ENCODE measurements at places on chromosomes 1 and 21. TPM values are rescaled to one million over a fixed set of nuclear protein-coding genes. Genes with fewer than 3 reads are reported as not detected.

DNA sequence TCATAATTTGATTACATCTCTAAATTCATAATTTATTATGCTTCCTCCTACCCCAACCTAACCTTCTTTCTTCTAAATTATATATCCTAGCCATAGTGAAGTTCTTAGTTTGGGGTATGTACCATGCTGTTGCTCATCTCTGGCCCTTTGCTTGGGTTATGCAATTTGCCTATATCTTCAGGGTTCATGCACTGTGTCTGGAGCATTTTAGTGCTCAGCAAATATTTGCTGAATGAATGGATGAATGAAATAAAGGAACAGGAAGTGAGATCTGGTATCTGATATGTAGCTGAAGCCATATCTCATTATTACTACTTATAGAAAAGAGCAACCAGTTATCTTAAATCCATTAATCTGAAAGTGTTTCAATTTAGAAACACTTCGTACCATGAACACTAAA, 137.6 kb downstream of the GPATCH2 start:
- no peak for DNase-seq

PER3 gene
- polyA plus RNA-seq: 10.7 TPM

GRCh38 chr1:203526130-203526529, 32.2 kb downstream of the OPTC start:
- DNase-seq: no peak

LRRC38 gene
- 31.8 TPM for polyA plus RNA-seq

DNA sequence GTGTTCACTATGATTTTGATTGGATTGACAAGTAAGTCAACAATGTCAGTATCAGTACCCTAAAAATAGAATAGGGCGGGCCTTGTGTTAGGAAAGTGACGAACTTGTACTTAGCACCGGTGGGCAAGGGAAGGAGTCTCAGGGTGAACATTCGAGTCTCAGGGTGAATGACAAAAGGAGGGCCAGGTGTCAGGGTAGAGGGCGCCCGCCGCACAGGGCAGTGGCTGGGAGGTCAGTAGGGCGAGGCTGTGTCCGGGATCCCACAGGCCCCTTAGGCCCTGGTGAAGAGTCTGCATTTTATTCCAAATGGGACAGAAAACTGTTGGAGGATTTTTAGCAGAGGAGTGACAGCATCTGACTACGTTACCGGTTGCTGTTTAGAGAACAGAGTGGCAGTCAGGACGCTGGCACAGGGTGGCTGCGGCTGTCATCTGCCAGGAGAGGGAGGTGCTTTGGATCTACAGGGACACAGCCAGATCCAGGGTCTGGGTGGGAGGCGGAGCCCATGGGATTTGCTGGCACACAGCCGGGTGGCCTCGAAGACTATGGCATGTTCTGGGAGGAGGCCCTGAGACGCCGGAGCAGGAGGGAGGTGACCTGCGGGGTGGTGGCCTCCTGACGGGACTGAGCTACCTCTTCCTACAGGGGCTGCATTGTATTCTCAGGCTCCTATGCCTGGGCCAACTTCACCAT, 11.0 kb downstream of the AGTRAP start:
- DNase-seq: no peak

GRCh38 chr1:9840176-9840575, 16.4 kb upstream of the CLSTN1 start:
- DNase-seq: no peak

DNA sequence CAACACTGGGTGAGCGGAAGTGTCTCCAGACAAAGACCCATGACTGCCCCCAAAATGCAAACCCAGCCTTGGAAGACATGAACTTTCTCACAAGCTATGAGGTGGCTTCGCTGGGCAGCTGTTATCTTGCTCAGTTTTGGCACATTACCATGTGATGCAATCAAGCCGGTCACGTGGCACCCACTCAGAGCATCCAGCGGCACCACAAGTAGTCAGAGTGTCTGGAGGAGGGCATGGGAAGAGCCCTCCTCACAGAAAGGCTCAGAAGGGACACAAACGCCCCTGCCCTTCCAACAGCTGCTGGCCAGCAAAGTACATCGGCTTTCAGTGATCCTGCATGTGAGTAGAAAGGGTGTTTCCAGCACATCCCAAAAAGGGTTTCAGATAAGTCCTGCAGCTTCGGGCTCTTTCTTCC, 145.5 kb upstream of the IRF2BP2 start:
- DNase-seq: no peak

DNA sequence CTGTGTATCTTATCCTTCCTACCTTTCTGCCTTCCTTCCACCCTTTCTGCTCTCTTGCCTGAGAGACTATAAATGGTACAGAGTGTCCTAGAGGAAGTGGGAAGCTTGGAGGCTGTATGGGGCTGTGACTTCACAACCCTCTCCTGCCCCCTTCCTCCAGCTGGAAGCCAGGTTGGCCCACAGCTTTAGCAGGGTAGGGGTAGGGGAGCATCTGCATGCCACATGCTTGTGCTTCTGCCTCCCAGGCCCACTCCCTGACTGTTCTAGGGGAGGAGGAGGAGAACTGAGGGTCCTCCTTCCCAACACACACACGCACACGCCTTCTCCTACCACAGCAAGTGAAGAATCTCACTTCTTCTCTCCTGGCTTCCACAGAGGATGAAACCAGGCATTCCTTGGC, 3.9 kb upstream of the SLC27A3 start:
- no peak for DNase-seq

- no peak for DNase-seq
These were observed 22.8 kb upstream of the ABCA4 start for GRCh38 chr1:94143809-94144176.

DNA sequence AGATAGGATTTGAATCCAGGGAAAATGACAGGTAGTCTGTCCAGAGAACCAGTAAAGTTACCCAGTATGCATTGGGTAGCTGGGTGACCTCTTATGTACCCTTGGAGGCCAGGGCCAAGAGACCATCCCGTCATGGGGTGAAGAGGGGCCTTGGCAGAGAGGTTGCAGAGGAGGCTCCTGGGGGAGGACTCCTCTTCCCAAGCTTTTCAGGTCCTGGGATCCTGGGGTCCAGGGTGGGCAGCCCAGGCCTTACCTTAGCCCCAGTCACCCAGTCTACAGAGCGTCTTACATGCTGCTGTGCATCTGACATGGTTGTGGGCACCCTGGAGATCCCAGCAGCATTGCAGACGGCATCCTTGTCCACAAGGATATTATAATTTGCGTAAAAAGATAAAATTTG, 14.0 kb downstream of the PMF1 start:
- DNase-seq: no peak

DNA sequence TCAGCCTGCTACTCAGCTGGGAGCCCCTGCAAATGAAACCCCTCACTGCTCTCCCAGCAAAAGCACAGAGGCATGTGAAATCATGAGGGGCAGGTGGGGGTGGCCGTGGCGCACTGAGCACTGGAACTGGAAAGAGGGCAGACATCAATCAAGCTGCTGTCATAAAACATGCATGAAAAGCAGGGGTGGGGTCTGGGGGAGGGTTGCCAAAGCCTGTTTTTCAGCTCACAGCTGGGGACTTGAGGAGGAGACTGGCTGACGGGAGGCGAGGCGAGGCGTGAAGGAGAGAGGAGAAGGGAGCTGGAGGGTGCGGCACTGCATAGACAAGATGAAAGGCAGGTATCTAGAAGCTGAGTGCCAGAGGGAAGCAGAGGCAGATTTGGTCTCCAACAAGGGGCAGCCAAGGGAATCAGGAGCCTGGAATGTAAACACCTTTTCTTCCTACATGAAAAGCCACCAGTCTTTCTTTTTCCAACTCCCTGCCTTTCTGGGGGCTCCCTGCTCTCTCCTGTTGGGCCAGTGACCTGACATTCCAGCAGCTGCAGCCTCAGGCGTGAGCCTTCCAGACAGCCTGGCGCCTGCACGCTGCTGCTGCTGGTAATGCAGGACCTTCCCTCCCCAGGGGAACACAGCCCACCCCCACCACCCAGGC, 87.0 kb downstream of the NMNAT2 start:
- DNase-seq: no peak

DNA sequence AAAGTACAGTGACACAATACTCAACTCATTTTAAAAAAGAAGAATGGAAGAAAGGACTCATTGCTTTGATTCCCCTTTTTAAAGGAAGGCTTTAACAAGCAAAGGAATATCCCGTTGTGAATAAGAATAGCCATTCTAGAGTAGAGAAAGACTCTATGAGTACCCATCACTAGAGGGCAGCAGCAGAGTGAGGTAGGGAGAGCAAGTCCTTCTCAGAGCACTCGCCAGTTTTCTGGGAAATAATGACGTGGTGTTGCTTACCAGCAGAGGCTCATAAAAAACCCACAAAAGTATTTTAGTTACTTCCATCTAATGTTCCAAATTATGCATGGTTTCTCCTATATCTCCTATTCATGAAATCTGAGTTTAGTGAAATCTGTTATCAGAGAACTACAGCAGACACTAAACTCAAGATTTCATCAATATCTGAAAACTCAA, 74.6 kb downstream of the USP24 start:
- peak; percentile 84 for DNase-seq

DNA sequence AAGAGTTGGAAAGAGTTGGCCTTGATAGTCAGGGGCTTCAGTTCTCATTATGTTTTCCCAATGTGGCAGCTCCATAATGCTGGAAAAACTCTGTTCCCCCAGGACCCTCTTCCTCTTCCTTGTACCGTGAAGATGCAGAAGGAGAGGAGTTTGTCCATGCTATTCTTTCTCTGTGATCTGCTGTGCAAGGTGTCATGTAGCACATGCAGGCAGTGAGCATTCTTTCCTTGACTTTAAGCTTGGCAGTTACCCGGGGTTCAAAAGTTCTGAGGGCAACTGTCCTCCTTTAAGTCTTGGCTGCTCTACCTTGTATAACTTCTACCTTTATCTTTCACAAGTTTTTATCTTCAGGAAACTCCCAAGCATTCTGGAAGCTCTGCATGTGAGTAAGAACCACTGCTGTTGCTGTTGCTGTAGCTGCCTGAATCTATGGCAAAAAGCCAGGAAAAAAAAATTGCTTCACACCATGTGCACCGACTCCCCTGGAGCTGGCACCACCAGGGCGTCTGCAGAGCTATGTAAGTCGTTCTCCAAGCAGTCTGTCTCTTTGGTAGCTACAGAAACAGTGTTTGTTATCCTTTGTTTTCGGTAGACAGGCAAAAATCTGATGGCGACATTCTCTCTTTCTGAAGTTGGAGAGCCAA, 42.7 kb upstream of the SLC16A1 start:
- no peak for DNase-seq

DNA sequence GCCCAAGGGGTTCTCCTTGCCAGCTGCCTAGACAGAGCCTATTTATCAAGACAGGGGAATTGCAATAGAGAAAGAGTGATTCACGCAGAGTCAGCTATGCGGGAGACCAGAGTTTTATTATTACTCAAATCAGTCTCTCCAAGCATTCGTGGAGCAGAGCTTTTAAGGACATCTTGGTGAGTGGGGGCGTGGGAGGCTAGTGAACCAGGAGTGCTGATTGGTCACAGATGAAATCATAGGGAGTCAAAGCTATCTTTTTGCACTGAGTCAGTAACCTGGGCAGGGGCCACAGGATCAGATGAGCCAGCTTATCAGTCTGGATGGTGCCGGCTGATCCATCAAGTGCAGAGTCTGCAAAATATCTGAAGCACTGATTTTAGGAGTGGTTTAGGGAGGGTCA, 64.8 kb upstream of the MRPS6 start:
- no peak for DNase-seq

DNA sequence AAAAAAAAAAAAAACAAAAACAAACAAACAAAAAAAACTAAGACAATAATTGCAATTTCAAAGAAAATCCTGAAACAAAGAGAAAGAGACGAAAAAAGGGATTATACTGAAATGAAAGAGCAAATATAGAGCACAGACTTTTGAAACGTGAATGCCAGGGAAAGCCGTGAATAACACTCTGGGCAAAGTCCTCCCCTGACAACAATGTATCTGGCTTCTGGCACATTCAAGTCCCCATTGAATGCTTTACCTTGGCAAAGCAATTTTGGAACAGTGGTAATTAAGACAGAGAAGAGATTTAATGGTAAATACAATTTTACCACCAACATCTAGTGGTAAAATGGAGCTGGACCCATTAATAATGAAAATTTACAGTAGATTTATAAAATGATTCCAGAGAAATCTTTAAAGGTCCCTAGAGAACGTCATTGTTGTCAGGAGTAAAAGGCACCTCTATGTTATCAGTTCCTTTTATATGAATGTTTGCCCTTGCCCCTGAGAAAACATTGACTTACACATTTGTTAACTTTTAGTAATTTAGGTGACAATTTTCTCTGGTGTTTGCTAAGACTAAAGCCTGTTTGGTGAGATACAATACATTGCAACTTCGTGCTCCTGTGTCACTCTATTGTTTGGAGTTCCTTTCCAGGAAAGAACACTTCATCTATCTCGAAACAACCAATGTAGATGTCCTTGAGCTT, 89.7 kb downstream of the GREM2 start:
- no peak for DNase-seq

DNA sequence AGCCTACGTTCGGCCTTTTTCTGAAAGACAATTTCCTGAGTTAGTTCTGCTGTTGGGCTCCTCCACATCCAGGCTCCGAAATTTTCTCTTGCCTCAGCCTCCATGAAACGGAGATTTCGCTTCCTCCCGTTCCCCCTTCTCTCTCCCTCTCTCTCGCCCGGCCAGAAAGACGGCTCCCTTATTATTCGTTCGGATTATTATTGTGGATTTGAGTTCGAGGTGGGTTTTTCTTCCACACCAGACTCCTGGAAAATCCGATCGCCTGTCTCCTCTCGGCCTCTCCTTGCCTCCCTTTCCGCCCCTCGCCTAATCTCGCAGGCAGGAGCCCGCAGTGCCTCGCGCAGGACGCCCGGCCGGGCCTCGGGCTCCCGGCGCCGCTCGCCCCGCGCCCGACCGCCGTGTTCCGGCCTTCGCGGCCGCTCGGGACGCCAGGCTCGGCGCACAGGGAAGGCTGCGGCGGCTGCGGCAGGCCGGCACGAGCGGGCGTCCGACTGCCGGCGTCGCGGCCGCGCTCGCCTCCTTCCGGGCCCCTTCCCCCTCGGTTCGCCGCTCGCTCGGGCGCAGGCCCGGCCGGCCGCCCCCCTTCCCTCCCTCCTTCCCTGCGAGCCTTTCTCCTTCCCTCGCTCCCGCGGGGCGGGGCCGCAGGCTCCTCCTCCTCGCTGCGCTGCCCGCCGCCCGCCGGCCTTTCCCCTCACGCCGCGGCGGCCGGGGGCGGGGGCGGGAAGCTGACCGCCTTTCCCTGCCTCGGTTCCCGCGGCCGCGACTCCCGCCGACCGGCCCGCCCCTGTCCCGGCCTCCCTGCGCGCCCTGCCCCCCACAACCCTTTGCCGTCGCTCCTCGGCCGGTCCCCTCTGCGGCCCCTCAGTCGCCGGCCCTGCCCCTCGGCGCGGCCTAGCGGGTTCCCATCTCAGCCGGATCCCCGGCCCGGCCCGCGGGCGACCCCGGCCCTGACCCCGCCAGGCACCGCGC, at the start of gene ARHGEF11:
Gene ARHGEF11 (minus strand): TSS at position 493 of the 969 bp plus-strand sequence. CDS start 1,412 bp downstream, outside the sequence.
- peak; percentile 96 for DNase-seq

ARHGAP30 gene
- polyA plus RNA-seq: 4.7 TPM

GRCh38 chr1:214002472-214002871, 14.7 kb downstream of the PROX1 start:
- peak; percentile 79 for DNase-seq
